Hematopoietic multipotent progenitor cell treated with erythropoietin and hydrocortisone succinate and interleukin-3 and kit ligand, for 8 days (in vitro differentiated cells): ENCODE measurements at places on chromosomes 3 and 15.

DNA sequence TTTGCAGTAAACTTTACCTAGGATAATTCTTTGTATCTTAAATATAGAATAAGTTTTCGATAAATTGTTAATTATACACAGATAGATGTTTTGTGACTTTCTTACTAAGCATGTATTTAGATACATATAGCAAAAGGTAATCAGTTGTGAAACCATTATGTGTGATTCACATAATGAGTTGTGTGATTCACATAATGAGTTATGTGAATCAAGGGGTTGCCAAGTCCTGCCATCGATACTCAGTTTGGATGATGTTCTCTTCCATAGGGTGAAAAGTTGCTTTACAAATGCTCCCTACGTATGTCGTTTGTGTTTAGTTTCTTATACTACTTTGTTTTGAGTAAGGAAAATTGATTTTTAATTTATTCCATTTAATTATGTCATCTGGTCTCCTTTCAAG lies 682.1 kb downstream of the MECOM start:
- no peak for DNase-seq

- DNase-seq, result no peak
Observed at GRCh38 chr3:185716436-185717108, 108.3 kb downstream of the IGF2BP2 start.

GRCh38 chr15:45168286-45168685 lies 19.5 kb downstream of the SHF start:
- DNase-seq, result peak; percentile 27

DNA sequence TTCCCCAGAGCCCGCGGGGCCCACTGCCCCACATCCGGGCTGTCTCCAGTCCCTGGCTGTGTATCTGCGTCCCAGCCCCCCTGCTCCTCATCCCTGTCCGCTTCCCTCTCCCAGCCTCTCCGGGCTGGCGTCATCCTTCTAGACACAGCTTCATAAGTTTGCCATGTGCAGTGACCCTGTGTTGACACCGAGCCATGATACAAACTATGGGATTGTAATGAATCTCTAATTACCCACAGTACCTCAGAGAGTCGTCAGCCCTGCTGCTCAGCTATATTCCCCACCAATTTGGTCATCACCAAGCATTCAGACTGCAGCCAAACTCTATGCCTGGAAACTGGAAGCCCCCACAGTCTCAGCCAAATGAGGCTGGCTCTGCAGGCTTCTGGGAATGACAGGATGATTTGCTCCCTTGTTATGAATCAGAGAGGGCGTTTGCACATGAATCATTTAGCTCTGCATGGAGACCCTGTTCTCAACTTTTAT lies 466.1 kb upstream of the ATP11B start:
- DNase-seq, result no peak

- no peak for DNase-seq
Observed at GRCh38 chr3:141401095-141401494, 32.8 kb downstream of the ZBTB38 start.

DNA sequence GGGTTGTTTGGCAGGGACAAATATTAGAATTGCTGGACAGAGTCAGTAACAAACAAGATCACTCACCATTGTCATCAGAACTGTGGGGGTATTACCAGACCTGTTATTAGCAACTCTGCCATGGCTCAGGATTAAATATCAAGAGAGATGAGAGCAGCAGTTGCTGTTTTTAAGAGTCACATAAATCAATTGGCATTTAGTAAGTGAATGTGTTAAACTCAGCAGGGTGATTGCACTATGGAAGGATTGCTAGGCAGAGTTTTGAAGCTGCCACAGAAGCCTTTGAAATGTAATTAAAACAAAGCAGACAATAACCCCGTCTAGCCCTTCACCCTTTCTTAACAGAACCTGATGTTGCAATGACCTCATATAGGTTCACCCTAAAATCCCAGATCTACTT lies 238.8 kb downstream of the GAP43 start:
- no peak for DNase-seq

DNA sequence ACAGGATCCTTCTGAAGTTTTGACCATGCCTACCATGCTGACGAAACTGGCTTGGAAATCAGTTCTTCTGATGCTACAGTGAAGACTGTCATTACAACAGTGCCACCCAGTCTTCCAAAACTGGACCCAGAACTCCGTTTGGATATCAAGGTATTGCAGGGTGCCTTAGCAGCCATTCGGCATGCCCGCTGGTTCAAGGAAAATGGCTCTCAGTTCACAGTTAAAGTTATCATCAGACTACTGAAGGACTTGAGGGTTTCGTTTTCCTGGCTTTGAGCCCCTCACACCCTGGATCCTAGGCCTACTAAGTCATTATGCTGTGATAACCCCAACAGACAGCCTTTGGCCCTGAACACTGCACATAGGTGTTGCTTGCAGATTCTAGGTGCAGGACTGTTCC lies 351.0 kb downstream of the MAGI1 start:
- no peak for DNase-seq

DNA sequence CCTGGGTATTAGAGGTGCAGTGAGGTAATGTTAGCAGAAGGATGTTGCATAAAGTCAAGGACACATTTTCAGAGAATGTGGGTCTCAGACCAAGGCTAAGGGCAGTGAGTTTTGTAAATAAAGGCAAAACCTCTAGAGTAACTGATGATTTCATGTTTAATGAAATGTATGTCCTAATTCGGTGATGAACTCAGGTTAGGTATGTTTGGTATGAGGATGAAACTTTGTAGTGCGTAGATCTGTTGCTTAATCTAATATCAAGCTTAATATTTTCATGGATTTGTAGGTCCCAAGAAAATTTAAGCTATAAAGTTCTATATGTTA lies 3.6 kb downstream of the USP50 start:
- no peak for DNase-seq

DNA sequence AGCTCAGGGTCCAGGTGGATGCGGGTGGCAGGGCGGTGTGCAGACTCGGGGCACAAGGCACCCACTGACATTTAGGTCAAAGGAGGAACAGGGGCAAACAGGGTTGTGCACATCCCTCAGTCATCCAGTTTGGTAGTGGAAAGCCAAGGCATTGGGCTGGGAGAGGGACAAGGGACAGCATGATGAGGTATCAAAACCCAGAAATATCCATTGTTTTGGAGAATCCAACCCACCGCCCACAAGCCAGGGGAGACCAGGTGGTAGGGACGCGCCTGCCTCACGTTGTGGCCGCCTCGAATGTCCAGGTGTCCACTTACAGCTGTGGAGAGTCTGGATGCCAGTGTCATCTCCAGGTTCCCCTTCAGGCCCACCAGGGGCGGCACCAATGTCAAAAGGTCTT lies 33.3 kb downstream of the SLC41A3 start:
- no peak for DNase-seq
